ENCODE measurements at places on chromosomes 5 and 9.

GRCh38 chr9:34513567-34514214 lies 9.1 kb downstream of the ENHO start:
- DNase-seq, result no peak

- DNase-seq, result no peak
Observed at GRCh38 chr9:124008694-124009530, 2.7 kb upstream of the LHX2 start.

DNA sequence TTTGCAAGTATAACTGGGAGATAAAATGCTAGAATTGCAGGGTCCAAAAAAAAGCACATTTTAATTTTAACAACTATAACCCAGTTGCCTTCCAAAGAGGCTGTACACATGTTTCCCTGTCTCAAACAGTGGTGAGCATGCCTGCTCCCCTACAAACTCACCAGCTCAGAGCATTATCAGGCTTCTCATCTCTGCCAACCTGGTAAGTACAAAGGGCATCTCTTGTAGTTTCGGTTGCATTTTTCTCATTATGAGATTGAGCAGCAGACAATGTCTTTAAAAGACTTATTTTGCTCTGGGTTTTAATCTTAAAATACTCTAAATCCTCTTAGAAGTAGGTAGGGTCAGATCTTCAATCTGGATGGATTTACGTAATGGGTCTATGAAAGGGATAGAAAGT lies 107.1 kb upstream of the MSX2 start:
- no peak for DNase-seq

- DNase-seq, result no peak
Observed at GRCh38 chr5:172626031-172626581, 15.0 kb upstream of the NEURL1B start.

GRCh38 chr5:104754311-104754995 lies 1191.9 kb upstream of the NUDT12 start:
- DNase-seq, result no peak

DNA sequence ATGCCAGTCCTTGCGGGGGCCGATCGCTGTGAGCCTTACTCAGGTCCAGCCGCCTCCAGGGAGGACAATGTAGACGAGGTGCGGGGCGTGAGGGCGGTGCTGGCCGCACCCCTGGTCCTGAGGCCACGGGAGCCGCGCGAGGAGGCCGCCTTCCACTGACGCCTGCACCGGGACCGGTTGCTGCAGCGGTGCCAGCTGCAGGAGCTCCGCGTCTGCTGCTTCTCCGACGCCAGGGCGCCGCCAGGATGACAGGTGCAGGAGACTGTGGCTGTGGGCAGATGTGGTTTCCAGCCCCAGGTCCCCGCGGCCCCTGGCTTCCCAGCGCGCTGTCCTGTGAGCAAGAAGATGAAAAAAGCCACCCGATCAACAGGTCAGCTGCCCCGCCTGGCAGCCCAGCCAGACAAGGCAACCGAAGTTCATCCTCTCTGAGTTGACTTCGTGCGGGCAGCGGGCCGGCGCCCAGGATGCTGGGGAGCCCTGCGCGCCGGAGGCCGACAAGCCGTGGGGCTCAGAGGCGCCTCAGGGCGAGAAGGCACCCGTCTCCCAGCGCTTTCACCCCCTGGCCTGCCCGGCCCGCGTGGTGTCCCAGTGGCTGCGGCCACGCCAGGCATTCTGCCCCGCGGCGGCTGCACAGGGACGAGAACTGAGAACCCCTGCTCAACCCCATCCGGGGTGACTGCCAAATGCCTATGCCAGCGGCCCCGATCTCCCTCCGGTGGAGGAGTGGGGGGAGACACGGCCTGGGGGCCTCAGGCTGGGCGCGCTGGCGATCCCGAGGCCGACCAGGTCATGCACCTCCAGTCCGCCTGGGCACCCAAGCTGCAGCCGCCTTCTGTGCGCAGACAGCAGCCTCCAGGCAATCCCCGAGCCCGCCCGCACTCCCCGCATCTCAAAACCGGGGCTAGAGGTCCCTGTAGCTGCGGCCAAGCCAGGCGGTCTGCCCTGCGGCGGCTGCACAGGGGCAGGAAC lies 43.4 kb upstream of the BICD2 start:
- DNase-seq, result no peak

DNA sequence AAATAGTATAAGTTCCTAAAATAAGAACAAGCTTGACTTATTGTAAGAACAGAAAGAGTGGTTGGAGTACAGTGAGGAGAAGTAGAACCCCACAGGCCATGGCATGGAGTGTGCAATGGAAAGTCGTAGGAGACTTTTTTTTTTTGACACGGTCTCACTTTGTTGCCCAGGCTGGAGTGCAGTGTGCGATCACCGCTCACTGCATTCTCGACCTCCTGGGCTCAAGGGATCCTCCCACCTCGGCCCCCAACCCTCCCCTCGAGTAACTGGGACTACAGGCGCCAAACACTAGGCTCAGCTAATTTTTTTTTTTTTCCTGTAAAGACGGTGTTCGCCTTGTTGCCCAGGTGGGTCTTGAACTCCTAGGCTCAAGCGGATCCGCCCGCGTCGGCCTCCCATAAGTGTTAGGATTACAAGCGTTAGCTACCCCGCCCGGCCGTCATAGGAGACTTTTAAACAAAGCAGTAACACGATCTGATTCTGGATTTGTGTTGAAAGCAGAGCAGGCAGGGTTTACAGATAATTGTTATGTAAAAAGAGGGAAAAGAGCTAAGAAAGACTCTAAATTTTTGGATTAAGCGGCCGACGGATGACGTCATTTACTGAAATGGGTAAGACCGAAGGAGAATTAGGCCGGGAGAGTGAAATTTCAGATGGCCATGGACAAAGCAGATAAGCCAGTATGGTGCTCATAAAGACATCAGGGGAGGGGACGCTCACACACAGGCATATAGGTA lies 752 bp downstream of the TSTD2 start:
- no peak for DNase-seq

DNA sequence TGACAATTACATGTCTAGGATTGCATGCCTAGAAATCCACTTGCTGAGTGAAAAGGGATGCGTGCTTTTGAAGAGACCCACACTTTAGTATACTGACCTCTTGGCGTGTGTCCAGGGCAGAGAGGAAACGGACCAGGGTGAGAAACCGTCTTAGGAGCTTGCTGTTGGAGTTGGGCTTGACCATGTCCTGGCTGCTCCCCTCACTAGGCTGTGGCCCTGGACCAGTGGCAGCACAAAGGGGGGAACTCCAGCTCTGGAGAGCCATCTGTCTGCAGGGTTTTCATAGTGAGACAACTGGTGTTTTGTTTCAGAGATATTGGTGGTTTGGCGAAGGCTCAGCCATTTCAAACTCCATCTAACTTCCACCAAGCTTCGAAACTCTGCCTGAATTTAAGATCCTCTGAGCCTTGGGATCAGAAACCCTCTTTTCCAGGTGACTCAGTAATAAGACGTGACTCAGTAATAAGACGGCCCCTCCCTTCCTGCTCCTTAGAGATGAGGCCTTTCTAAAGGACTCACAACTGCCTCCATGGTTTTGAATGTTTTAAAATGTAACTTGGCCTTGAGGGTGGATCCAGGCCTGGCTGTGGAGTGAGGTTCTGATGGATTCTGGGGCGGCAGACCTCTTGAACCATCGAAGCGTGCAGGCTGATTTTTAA lies 165.8 kb downstream of the MELK start:
- no peak for DNase-seq

DNA sequence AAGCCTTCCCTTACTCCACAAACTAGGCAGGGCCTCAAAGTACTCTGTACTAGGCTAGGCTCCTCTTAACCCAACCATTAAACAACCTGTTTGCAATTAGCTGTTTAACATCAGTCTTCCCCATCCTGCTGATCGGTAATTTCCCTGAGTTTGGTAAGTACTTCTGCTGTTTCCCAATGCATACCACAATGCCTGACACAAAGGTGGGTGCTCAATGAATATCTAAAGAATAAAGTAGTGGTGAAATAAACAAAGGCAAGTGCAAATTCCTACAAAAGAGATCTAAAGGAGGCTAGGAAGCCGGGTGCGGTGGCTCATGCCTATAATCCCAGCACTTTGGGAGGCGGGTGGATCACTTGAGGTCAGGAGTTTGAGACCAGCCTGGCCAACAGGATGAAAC lies 25.0 kb downstream of the FBXW2 start:
- DNase-seq, result no peak

DNA sequence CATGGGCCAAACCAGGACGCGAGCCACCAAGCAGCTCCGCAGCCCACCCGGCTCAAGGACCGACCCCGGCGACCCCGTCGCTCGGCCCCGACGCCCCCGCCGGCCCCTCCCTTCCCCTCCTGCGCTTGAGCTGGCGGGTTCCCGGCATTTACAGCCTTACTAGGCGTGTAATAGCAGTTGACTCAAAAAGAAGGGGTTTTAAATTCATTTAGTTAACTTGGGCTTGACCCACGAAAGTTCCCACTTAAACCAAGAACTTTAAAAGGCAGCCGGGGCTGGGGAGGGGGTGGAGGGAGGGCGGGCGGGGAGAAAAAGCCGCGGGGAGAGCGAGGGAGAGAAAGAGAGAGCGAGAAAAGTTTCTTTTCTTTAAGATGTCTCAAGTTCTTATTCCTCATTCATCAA lies 636 bp downstream of the PRDM12 start:
- DNase-seq, result no peak

- no peak for DNase-seq
Observed at GRCh38 chr5:147407094-147407681, 102.7 kb downstream of the DPYSL3 start.

DNA sequence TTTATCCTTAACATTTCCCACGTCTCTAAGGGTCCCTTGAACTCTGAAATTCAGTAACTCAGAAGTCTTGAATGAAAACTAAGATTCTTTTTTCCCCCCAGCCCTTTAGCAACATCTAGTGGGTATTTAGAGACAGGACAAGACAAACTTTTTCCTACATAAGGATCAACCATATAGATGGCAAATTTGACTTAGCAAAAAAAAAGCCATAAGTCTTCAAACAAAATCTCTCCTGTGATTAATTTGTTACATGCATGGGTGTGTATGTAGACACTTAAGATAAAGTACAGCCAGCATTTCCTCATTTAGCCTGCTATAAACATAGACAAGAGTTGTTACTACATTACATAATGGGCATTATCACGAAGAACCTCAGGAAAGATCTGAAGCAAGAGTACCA lies 29.1 kb upstream of the ANKRD31 start:
- no peak for DNase-seq

DNA sequence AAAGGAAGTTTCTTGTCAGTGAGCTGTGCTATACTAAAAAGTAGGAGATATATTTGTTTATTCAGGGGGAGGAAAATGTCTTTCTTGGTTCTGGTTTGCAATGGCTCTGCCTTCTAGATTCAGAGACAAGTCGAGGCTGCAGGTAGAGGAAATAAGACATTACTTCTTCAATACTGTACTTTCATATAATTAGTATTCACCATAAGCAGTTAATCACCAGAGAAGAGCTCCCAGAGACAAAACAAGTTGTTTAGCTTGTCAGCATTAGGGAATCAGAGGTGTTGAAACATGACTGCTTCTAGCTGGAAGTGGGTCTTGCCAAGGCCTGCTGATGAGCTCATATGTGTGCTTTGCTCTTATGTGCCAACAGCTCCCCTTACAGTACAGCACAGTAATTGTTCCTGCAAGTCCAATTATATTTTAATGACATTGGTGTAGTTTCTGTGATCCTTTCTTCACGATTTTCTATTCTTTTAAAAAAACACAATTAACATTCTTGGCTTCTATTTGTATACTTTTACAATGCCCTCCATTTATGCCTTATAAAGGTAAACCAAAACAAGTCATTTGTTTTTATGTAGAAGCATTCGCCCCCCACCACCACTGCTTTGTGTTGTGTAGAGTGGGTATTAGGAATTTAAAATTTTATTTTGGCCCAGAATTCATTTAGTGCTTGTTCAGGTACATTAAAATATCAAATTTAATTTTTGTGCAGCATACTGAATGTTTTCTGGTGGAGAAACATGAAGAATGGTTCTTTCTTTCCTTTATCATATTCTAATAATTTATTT lies 112.2 kb downstream of the RPS23 start:
- DNase-seq, result no peak

DNA sequence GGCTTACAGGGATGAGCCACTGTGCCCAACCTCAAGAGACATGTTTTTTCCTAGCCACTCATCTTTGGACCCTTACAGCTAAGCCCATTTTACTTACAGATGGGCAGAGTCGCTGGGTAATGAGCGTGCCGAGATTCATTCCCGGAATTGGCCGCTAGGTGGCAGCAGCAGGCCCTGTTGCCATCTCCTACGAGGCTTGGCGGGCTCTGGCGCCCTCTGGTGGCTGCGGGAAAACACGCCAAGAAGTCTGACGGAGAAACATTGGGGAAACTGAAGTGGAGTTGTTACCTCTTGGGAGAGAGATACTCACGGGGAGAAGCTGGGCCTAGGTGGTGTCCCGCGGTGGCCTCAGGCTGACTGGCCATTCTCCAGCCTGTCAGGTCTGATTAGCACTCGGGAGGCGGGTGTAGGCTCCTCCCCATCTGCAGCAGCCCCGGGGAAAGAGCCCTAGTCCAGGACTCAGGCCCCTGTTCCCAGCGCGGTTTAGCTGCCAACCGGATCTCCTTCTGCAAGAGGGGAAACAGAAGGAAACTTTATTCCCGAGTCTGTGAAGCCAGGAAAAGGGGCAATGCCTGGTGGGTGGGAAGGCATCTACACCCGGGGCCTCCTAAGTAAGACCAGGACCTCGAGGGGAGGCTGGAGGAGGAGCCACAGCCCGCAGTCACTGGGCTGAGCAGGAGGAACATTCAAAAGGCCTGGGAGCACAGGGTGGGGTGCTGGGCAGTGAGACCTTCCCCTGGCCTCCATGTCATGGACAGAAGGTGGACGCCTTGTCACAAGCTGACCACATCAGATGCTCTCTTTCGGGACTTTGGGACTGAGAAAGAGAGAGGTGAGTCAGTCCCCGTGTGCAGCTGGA lies 9.7 kb downstream of the PTGES2 start:
- DNase-seq, result peak; percentile 89

DNA sequence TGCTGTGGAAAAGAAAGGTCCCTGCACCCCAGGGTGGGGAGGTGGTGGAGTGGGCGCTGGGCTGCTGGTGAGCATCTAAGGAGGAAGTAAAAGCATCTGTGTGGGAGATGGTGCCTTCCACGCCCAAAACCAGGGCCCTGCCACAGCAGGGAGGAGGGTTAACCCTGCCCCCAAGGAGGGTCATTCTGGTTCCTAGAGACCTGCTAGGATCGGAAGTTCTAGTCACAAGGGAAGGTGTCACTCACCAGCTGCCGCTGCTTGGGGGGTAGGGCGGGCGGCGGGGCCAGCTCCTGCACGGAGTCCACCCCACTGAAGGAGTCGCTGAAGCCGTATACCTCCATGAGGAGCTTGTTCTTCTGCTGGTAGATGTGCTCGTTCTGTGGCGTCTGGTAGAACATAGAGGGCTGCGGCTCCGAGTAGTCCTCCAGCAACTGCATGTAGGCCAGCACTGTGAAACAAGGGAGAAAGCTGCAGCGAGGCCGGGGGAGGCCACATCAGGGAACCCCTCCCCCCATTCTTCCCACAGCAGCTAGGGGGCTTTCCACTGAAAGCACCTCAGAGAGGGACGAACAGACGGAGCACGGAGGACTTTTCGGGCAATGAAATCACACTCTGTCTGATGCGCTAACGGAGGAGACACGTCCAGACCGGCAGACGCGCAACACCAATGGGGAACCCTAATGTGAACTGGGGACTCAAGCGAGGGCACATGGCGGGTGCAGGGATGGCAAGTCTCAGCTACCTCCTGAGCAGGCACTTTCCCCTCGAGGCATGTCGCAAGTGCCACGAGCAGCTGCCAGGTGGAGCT lies 76.4 kb downstream of the PRRT1B start:
- DNase-seq, result no peak

- DNase-seq, result no peak
Observed at GRCh38 chr9:129394061-129394885, 216.2 kb upstream of the IER5L start.

GRCh38 chr5:167573370-167574127 lies 717.9 kb upstream of the WWC1 start:
- DNase-seq, result no peak

GRCh38 chr5:157865781-157866180 lies 6.8 kb upstream of the CLINT1 start:
- DNase-seq, result no peak

All from activated CD8-positive, alpha-beta memory T cell treated with anti-CD3 and anti-CD28 coated beads for 4 hours (primary cell).